Fibroblast of skin of back (primary cell): ENCODE measurements at places on chromosomes 1 and 21.

GRCh38 chr1:208122612-208123358 is 121.4 kb downstream of the PLXNA2 start:
- DNase-seq: no peak

DNA sequence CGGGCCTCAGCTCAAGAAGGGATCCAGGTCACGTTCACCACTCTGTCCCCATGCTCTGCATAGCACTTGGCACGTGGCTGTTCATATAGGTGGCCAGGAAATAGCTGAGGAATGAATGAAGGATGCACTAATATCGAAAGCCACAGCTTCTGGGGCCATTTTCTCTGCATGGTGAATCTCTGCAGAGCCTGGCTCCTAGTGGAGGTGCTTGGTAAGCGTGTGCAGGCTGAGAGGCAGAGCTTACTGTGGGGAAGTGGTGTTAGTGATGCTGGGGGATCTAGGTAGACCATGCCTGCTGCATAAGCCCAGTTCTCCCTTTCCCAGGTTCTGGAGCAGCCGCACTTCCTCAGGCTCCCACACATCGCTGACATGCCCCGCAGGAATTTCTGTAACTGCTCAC is 8.3 kb downstream of the CSRP1 start:
- DNase-seq: no peak

DNA sequence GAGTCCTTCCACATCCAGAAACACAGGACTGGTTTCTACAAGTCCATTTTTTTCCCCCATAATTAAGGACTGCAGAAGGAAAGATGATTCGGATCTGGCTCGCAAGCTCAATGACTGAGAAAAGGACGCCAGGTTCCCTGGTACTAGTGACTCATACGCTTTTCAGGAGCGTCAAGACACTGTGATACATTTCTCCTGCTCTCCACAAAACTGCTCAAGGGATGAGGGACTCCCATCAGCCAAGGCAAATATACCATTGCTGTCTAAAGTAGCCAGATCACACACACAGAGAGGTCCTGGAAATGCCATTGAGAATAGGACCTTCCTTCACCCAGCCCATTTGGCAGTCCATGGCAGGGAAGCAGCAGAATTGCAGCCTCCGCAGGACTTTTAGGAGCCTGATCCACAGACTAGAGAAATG is 253.6 kb upstream of the IRF2BP2 start:
- peak; percentile 75 for DNase-seq

DNA sequence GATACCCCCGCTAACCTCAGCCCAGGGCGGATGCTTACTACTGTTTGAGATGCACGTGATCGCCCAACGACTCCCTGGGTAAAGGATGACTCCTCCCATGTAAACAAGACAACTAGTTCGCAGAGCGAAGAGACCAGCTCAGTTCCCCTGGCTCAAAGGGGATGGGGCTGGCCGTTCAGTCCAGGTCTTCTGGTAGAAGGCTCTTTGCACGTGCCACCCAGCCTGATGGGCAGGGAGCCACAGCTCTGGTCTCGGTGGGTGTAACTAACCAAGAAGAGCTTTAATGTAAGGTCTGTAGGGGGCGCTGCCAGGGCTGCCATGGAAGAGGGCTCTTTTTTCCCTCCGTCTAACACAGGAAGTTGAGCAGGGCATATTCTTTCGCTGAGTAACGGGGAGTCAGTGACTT is 49.4 kb upstream of the PARP1 start:
- peak; percentile 30 for DNase-seq

DNA sequence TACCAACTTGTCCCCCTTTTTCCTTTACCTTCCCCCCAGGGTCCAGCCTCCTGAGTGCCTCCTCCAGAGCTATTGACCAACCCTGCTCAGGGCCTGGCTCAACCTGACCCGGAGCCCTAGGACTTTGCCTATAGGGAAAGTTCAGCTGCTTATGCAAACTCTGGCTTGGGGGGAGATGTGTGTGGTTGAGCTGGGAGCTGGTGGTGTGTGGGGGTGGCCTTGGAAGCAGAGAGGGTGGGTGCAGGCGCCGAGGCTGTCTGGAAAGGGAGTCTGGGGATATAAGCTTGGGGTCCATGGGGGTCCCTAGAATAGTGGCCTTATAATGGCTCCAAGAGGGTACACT is 14.1 kb downstream of the KCNQ4 start:
- DNase-seq: no peak

DNA sequence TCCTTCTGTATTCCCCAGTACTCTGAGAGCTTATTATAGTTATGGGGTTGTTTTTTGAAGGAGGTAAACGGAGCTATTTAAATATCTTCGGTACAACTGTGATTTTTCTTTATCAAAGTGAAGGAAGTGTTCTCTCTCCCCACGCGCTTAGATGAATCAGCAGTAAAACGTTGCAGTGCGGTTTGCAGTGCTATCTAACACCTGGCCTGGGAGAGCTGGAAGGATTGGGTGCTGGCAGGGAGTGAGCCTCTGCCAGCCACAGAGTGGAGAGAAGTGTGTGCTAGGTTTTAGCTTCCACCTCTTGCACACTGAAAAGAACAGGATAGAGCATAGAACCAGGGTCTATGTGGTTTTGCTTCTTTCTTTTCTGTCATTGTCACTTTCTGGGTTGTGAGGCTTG is 165.9 kb downstream of the SDCCAG8 start:
- DNase-seq: peak; percentile 63

DNA sequence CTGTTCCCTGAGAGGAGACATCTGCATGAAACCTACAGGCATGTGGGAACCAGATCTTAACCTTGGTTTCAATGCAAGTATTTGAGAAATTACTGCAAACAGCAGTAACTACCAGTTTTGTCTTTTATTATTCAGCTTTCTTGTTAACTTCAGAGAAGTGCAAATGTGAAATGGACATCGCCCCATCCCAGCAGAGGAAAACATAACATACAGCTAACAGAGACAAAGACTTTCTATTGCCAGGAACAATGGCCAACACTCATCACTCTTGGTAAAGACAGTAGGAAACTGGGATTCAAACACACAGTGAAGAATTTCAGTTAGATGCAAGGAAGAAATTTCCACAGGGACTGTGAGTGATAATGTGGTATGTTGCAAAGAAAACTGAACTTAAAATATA is 115.1 kb downstream of the SLC30A10 start:
- no peak for DNase-seq

GRCh38 chr1:201939148-201939547 is 7.2 kb downstream of the LMOD1 start:
- DNase-seq: no peak

GRCh38 chr1:162376691-162377090 is at the start of gene SPATA46:
SPATA46 (minus strand) TSS chr1:162376854; CDS start chr1:162376790, 64 bp downstream.
- no peak for DNase-seq

DNA sequence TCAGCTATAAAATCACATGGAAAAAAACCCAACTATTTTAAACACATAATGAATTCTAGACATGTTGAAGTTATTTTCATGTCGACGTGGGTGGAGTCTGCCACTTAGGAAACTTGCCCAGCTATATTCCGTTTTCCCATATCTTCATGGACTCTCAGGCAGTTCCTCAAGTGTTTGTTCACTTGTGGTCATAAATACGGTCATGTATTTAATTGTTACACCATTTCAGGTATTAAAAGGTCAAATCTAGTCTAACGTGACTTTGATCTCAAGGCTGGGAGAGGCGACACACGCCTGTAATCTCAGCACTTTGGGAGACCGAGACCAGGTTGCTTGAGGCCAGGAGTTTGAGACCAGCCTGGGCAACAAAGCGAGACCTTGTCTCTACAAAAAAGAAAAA is 346.9 kb downstream of the PBX1 start:
- no peak for DNase-seq

GRCh38 chr1:1768249-1768992 is 9.8 kb downstream of the NADK start:
- DNase-seq: no peak

DNA sequence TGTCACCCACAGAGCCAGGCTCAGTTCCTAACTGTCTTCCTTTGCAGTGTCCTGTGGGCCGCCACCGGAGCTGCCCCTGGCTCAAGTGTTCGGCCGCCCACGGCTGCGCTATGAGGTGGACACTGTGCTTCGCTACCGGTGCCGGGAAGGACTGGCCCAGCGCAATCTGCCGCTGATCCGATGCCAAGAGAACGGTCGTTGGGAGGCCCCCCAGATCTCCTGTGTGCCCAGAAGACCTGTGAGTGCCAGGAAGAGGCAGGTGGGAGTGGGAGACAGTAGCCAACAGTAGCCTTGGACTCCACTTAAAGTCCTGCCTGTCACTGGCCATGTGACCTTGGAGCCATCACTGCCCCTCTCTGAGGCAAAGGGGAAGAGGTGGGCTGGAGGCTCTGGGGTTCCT is 16.6 kb downstream of the BCAN start:
- no peak for DNase-seq

GRCh38 chr1:94121411-94121821 is 468 bp upstream of the ABCA4 start:
- no peak for DNase-seq

- DNase-seq: no peak
These were observed 257.1 kb downstream of the BRINP2 start for GRCh38 chr1:177427811-177428210.

DNA sequence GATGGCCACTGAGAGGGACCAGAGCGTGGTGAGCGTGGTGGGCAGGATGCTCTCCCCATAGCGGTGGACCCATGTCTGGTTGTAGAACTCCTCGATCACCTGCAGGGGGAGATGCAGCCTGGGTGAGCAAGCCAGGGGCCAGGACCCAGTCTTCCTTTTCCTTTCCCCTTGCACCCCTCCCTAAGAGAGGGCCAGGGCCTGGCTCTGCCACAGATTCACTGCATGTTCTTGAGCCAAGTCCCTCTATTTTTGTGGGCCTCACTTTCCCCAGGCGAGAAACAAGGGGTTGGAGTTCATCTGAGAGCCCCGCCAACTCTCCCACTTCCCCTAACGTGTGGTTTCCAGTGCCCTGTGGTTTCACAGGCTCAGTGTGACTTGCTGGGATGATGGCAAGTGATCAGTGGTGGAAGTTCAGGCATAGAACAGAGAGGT is 27.5 kb downstream of the SLC2A1 start:
- DNase-seq: peak; percentile 62

- peak; percentile 38 for DNase-seq
These were observed 400.3 kb downstream of the LTN1 start for GRCh38 chr21:28592205-28592865.

- DNase-seq: peak; percentile 80
These were observed 588.1 kb downstream of the KIF26B start for GRCh38 chr1:245742896-245743295.

DNA sequence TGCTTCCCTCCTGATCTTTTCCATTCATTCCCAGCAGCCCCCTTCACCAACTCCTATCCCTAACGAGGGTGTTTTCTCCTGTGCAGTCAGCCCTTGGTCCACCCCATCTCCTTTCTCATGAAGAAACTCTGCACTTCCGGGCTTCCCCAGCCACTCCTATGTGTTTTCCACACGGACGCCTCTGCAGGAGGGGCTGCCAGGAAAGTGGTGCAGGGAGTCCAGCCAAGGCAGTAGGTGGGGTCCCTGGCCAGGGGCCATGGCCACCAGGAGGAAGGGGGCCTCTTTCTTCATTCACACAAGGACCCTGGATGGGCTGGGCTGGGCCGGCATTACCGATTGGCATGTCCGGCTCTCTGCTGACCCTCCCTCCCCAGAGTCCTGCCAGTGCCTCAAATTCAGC is 72.8 kb upstream of the EFHD2 start:
- DNase-seq: no peak

DNA sequence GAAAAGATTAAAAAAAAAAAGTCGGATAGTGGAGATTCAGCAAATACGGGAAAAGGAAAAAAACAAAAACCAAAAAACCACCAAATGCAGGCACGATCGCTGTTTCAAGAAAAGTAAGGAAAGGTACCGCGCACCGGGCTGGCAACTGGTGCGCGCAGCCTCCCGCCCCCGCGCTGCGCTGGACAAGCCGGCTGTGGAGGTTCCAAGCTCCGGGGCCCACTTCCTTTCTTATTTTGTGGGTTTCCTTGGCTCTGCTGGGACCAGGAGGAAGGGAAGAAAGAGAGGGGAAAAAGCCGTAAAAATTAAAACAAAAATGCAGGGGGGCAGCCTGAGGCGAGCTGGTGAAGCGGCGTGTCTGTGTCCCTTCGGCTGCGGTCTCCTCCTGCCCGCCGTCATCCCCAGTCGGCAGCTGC is 233 bp downstream of the ADAMTS5 start:
- DNase-seq: no peak

GRCh38 chr1:175070818-175071217 is 3.2 kb downstream of the TNN start:
- DNase-seq: no peak

DNA sequence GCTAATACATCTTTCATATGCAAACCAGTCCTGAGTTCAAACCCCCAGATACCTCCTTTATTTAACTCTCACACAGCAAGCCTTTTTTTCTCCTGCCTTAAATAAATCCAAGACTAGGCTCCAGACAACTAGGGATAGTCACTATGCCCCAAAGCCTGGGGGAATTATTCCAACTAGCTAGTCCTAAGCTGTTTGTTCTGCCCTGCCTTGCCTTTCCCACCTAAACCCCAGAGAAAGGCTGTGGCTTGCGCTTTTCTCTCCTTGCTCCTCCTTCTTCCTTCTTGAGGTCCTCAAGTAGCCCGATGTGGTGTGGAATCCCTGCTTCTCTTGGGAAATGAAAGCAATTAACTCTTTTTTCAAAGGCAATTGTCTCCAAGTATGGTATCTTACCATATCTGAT is 31.8 kb downstream of the C1orf87 start:
- DNase-seq: no peak

GRCh38 chr1:180248731-180249681 is 18.9 kb downstream of the LHX4 start:
- no peak for DNase-seq

DNA sequence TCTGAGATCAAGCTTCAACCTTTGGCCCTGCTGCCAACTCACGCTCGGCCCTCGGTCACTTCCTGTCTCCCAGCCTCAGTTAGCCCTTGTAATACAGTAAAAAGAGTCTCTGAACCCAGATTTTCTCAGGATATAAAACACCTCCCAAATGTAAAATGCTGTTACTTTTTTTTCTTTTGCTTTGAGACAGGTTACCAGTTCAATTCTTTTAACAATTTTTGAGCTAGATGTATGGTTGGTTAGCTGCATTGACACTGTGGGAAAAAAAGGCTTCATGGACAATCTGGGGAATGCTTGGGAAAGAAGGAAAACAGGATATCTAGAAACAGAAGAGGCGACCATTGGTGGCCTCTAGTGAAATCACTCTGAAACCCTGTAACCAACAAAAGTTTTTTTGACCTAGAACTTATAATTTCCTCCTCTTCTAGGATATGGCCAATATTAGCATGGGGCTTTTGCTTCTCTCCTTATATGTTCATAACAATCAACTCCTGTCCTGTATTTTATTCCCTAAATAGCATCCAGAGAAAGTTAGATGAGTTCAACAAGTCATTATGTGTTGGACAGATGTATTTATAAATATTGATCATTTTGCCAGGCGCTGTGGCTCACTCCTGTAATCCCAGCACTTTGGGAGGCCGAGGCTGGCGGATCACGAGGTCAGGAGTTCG is 1.3 kb downstream of the CMPK1 start:
- peak; percentile 8 for DNase-seq
